Stimulated activated CD8-positive, alpha-beta memory T cell treated with anti-CD3 and anti-CD28 coated beads, Interleukin-15, amount 100 ng/mL, for 1 hour (primary cell): ENCODE measurements at places on chromosomes 7 and 10.

- DNase-seq = no peak
These were observed 44.2 kb downstream of the CAMK2B start for GRCh38 chr7:44280993-44281721.

DNA sequence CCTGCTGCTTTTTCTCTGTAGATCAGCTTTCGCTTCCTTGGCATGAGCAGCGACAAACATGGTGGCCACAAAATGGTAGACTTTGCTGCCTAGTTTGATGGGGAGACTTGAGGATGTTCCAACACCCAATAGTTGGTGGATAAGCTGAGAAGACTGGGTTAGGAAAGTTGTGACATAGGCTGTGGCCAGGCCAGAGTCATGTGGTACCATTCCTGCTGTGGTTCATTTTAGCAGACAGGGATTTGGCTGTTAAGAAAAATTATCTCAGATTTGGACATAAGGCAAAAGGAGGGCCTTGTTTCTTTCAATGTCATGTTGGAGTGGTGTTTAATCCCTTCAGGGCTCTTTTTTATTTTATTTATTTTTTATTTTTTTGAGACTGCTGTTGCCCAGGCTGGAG is 26.6 kb upstream of the FAM180A start:
- no peak for DNase-seq

DNA sequence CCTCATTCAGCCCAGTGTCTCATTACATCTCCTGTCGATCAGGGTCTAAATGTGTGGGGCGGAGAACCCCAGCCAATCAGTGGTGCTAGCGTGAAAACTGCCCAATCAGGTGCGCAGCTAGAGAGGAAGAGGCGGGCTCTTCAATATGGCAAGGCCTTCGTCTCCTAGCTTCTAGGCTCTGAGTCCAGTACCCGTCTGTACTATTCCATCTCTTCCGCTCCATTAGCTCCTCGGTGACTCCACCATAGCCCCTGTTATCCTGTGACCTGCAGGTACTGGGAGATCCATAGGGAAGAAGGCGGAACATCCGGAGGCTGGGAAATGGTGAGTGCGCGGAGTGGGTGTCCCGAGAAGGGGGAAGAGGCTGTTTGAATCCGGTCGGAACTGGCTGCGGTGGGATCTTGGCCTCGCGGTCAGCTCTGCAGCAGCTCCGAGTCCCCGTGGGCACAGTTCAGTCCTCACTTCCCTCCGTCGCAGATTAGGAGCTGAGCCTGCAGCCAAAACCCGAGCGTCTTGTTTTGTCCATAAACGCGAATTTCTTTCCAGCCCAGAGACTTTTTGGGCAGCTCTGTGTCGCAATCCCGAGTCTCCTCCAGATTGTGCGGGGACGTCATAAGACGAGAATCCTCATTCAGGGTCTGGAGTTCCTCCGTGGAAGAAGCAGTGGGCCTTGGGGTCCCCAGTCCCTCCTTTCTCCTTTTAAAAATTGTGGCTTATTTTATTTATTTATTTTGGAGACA is at the start of gene ZNF727:
Gene ZNF727, plus strand, starts transcription at position 134 of the 740 bp plus-strand sequence. Its CDS starts 188 bp downstream, at position 322.
- DNase-seq = peak; percentile 17

DNA sequence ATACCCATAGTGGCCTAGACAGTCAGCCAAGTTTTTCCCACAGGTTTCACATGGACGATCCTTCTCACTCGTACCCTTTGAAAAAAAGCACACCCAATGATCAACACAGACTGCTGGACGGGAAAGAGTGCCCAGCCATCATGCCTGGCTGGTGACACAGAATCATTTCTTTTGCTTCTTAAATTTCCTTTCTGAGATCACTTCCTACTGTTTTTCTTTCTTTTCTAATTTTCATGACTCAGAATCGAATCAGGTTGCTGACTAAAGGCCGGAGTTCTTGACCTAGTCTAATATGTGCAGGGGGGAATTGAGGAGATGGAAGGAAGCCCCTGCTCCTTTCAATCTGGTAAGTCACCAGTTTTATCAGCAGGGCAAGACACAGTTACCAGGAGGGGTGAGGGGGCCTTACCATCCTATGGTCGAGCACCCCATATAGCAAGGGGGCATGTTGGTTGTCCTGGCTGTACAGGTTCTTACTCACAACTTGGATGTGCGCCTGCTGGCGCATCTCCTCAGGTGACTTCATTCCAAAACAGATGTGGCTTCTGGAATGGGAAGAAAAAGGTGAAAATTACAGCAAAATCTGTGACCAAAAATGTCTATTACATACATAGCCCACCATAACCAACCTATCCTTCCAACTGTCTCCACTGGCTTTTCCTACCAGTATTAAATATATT is 3.5 kb downstream of the POLR3A start:
- no peak for DNase-seq

GRCh38 chr10:123577921-123578461 is 88.2 kb upstream of the GPR26 start:
- DNase-seq = no peak

DNA sequence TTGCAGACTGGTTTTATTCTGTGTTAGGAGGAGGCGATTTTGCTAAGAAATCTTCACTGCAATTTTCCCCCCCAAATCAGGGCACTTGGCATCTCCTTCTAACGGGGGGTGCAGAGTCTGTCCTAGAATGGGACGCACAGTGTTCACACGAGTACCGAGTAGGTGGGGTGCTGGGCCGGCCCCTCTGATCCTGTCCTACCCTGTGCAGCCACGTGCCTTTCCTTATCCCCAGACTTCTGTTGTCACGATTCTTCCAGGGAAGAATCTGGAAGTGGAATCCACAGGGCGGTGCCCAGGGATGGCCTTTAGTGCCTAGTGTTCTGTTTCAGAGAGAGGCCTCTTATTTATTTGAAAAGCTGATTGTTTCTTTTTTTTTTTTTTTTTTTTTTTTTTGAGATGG is 16.4 kb downstream of the CUX1 start:
- DNase-seq = no peak
